ENCODE measurements at places on chromosomes 1 and 21. TPM values are rescaled to one million over a fixed set of nuclear protein-coding genes. Genes with fewer than 3 reads are reported as not detected.
A peak's percentile ranks its signal among the peaks of the same experiment; 100 is the strongest.

DNA sequence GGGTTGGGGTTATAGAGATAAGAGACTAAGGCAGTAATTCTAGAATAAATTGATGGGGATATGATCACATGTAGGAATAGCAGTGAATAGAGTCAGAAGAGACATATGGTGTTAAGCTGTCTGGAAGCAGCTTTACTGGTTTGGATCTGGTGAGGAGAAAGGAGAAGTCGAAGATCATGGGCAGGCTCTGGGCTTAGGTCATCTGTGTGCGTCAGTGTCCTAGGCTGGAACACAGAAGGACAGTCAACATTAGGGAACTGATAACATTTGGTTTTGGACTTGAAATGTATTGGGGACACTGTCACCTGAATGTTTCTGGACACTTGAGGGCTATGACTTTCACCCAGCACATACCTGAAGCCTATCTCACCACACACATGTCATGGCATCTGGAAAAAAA, 13.9 kb upstream of the GRIK1 start:
- no peak for DNase-seq

- DNase-seq = peak; percentile 41
Measured at GRCh38 chr1:214332946-214333798, 52.2 kb downstream of the SMYD2 start.

- no peak for DNase-seq
Measured at GRCh38 chr1:163558162-163558561, 236.4 kb downstream of the NUF2 start.

DNA sequence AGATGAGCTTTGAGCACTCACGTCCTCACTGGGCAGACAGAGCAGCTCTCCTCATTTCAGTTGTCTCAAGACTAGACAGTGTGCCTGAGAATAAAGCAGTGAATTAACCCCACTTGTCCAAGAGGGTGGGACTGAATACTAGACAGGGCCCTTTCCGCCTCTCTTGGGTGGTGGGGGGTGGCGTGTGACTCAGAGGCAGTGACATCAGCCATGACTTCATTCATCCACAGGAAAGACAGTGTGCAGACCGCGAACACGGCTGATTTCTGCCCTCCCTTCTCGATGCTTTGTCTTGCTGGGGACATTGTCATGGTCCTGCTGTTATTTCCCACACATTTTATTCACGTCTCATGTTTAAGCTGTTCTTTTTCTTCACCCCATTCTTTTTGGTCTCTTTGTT, 64.9 kb downstream of the FGGY start:
- DNase-seq = no peak

AVPR1B gene
- not detected for total RNA-seq

- DNase-seq = no peak
Measured at GRCh38 chr1:41135196-41135947, 106.7 kb downstream of the SCMH1 start.

- DNase-seq = no peak
Measured at GRCh38 chr1:35190784-35191183, 2.2 kb downstream of the SFPQ start.

DNA sequence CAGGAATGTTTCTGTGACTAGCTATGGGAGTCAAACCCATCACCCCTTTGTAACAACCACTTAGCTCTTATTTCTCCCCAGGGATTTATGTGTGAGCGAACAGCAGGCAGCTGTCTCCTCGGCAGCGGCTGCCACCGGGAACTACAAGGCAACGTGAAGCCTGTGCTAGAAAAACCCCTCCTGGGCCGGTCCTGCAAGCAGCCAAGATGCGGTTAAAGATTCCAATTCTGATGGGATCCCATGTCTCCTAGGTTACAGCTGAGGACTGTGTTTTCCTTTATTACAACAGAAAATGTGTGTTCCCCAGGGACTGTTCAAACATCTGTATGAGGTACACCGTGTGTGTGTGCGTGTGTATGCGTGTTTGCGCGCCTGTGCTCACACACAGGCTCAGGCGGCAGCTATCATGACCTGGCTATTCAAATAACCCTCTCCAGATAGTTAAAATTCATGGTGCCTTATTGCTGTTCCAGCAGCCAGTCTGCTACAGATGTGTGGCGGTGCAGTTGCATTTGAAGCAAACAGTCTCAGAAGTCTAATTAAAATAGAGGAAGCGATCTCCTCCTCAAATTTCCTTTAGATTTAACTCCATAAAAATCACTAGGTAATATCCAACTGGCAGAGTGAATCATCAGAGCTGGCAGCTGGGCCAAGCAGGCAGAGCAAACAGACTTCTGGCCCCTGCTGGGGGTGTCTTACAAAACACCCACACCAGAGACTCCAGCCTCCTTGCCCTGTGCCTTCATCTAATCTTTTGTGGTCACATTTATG, 68.0 kb downstream of the LMX1A start:
- DNase-seq = no peak

DNA sequence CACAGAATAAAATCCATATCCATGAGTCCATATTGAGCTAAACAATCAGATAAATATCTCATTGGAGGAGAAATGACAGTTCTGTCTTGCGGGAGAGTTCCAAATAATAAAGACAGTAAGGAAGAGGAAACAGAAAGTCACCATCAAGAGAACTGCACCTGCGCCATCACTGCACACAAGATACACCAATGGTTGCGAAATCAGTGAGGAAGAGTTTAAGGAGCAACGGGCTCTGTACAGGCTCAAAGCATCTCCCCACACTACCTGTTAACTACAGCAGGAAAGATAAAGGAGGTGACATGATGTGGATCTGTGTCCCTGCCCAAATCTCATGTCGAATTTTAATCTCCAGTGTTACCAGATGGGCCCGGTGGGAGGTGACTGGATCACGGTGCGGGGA, 7.8 kb downstream of the C2CD2 start:
- DNase-seq = no peak

ARTN gene
- total RNA-seq = 0.70 TPM

PADI1 gene
- 0.17 TPM for total RNA-seq

SEMA4A gene
- total RNA-seq = 0.94 TPM

GRCh38 chr1:226797151-226797550, 58.1 kb upstream of the ITPKB start:
- no peak for DNase-seq

RIIAD1 gene
- not detected for total RNA-seq

THEM5 gene
- total RNA-seq = not detected

GRCh38 chr21:42956824-42957630, 17.3 kb upstream of the PKNOX1 start:
- no peak for DNase-seq

DNA sequence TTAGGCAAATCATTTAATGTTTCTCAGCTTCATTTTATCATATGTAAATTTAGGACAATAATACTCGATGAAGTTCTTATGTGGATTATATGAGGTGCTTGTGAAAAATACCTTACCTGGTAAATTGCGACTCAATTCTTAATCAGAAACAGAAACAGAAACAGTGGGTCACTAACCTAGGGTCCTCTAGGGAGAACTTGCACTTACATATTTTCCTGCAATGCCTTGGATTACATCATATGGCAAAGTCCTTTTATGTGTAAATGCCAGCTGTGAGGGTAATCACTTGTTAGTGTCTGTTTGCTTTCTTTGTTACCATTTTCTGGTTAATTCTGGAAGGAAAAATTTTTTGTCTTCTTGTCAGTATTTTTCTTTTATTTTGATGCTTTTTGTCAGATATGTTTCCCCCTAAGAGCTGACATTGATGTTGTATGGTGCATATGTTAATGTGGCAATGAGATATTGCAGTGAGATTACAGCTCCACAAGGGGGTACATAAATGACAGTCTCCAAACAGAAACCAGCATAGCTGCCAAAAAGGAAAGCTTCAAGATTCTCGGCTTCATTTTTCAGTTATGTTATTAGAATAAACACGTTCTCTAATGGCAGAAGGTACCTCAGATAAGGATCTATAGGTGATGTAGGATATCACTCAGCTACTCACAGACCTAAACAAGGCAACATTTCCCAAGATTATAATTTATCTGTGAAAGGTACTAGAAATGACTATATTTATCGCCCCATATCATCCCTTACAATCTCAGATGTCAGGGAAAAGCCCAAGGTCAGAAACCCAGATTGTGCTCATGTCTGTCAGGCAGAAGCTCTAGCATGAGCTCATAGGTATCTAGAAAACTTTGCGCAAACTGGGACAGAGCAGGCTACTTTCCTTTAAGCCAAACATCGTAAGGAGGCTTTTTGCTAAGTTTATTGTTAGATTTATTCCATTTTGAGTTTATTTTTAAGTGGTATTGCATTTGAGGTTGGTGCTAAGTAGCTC, 119.9 kb downstream of the FASLG start:
- no peak for DNase-seq

DNA sequence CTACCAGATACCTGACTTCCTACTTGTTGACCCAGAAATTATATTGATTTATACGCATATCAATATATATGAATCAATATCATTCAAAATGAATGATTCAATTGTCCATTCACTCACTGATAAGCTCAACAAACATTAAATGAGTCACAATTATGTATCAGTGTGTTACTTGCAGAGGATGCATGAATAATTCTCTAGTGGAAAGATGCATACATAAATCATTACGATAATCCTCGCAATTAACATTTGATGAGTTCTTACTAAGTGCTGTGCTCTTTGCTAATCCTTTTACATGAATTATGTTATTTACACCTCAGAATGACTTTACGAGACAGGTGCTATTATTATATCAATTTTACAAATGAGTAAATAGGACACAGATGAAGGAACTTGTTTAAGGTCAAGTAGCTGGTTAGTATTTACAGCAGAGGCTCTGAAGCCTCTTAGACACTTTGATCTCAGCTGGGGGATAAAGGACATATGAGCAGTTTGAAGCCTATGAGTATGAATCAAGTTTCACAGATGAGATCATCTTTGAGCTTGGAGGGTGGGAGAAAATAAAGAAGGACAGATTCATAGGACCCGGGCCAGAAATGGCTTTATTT, 112.8 kb upstream of the ADAMTS5 start:
- no peak for DNase-seq

DNA sequence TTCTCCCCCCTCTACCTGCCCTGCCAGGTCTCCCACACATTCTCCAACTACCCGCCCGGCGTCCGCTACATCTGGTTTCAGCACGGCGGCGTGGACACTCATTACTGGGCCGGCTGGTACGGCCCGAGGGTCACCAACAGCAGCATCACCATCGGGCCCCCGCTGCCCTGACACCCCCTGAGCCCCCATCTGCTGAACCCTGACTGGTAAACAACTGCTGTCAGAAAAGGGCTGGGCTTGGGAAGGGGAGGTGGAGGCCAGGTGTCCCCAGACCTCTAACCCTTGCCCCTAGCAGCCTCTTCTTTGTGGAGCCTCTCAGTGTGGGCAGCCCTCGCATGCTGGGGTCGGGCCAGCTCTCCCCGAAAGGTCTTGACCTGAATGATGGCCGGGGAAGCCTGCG, 2.9 kb upstream of the FBXO6 start:
- no peak for DNase-seq

SRRM1 gene
- total RNA-seq = 122 TPM

GRCh38 chr1:200676829-200677228, 7.1 kb upstream of the DDX59 start:
- no peak for DNase-seq

DNA sequence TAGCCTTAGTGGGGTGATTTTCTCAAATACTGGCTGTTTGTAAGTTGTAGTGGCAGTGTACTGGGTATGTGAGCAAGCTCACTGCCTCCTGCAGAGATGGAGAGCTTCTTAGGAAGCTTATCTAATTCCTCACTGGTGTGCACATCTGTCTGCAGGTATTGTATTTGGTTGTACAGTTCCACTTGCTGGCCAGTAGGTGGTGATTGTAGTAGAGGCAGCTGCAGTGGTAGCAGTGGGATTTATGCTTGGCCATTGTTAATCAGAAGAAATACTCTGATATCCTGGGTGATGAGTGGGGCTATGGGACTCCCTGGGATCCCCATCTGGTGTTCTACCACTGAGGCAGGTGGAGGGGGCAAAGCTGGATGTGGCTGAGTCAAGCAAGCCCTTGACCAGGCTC, 276.1 kb upstream of the SPAG17 start:
- DNase-seq = no peak

PLEKHA6 gene
- 1.5 TPM for total RNA-seq

PPM1J gene
- 1.0 TPM for total RNA-seq

- no peak for DNase-seq
Measured at GRCh38 chr1:37559080-37559479, 2.3 kb downstream of the DNALI1 start.

- no peak for DNase-seq
Measured at GRCh38 chr1:87902830-87903229, 574.1 kb downstream of the LMO4 start.
